ENCODE measurements at places on chromosomes 16 and 17.

DNA sequence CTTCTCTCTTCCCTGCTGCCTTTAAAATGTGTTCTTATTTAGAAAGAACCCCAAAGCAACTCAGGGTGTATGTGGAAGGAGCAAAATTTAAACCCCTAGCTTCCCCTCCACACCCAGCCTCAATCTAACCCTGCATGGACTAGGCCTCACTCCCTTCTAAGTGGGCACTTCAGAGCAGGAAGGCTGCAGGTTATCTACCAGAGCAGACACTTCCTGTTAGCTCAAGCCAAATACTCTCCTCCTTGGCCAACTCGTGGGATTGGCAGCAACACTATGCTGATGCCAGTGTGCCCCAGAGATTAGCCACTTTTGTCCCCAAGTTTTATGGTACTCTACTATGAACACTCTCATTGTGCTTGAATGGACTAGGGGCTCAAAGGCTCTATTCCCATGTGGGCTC lies 35.6 kb downstream of the CCDC42 start:
- DNase-seq, result no peak

DNA sequence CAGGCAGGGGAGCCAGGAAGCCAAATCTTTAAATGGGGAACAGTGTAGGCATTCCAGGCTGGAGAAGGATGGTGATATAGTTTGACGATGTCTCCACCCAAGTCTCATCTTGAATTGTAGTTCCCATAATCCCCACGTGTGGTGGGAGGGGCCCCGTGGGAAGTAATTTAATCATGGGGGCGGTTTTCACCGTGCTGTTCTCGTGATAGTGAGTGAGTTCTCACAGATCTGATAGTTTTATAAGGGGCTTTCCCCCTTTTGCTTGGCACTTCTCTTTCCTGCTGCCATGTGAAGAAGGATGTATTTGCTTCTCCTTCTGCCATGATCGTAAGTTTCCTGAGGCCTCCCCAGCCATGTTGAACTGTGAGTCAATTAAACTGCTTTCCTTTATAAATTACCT lies 28.8 kb downstream of the GINS3 start:
- no peak for DNase-seq

DNA sequence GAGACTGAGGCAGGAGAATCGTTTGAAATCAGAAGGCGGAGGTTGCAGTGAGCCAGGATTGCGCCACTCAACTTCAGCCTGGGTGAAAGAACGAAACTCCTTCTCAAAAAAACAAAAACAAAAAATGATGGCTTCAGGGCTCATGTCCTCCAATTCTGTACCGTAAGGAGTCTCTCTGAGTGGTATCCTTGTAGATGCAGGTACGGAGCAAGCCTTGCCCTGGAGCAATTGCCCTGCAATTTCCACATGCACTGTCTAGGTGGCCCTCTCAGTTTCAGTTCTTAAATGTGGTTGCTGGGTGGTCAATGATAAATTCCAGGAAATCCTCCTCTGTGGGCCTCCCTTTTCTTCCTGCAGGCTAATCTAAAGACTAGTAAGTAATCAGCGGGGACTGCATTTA lies 10.6 kb downstream of the TMEM238L start:
- DNase-seq, result no peak

GRCh38 chr16:72876221-72876620 lies 171.7 kb downstream of the ZFHX3 start:
- peak; percentile 91 for DNase-seq

GRCh38 chr17:77451894-77452852 lies 311.4 kb downstream of the SEC14L1 start:
- DNase-seq, result peak; percentile 62

GRCh38 chr17:14590459-14591250 lies 289.8 kb downstream of the HS3ST3B1 start:
- no peak for DNase-seq

DNA sequence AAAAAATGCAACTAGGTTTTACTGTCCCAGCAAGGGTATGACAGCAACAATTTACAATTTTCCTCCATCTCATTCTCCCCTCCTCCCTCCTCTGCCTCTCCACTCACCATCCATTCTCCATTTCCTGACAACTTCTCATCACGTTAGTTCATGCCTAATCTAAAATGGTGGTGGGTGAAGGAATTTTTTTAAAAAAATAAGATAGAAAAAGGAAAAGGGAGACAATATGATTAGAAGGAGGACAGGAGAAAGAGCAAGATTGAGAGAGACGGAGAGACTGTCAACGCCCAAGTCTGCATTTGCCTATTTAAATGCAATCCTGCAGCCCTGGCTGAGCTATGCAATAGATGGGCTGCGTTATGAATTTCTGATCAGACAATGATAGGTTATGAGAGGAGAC lies 380.7 kb upstream of the PSMD7 start:
- no peak for DNase-seq

- DNase-seq, result no peak
Measured at GRCh38 chr16:987906-988305, 6.3 kb downstream of the SOX8 start.

- DNase-seq, result no peak
Measured at GRCh38 chr17:54861471-54861983, 39.1 kb upstream of the TOM1L1 start.

- DNase-seq, result no peak
Measured at GRCh38 chr16:11604783-11605563, 18.3 kb upstream of the LITAF start.

- DNase-seq, result no peak
Measured at GRCh38 chr16:51629576-51629975, 478.5 kb upstream of the SALL1 start.

- DNase-seq, result no peak
Measured at GRCh38 chr16:23104032-23104955, 45.0 kb downstream of the USP31 start.

- no peak for DNase-seq
Measured at GRCh38 chr17:49670641-49671040, 7.3 kb downstream of the SPOP start.

GRCh38 chr17:83080858-83081683 lies 1.7 kb downstream of the METRNL start:
- DNase-seq, result no peak

DNA sequence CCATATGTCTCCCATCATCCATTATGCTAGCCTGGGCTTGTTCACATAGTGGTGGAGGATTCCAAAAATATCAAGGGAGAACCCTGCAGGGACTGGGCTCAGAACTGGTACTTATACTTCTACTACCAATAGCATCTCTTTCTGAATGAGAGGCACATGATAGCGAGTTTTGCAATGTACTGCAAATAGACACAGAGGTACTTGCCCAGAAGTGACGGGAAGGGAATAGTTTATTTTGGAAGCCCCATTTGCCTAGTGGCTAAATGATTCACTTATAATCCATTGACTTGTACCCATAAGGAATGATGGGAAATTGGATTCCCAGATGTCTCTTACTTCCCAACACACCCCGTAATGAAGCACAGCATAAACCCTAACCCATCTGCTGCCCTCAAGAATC lies 124.8 kb upstream of the ERCC4 start:
- peak; percentile 3 for DNase-seq

Measured in stromal cell of bone marrow (primary cell).